ENCODE measurements at places on chromosomes 2 and 18.

GRCh38 chr18:9441061-9441460, 34.3 kb upstream of the RALBP1 start:
- no peak for DNase-seq

DNA sequence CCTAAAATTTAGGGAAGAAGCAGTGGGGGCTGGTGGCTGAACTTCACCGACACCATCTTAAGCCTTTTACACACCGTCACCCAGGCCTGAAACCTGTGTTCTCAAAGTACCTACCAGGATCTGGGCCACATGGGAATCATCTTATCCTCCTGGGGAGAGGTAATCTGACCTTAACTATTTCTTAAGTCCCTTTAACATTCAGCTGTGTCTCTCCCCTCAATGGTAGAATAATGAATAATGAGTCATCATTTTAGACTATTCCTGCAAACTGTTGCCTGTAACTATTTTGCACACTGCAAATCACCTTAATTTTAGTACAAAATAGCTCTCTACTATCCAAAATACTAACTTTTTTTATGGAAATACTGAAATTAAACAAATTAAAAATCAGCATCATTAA, 149.4 kb upstream of the KLF7 start:
- DNase-seq, result no peak

- no peak for DNase-seq
These were observed 112.8 kb downstream of the DSC3 start for GRCh38 chr18:30929718-30930117.

GRCh38 chr2:105388971-105389381, 9.9 kb downstream of the FHL2 start:
- no peak for DNase-seq

DNA sequence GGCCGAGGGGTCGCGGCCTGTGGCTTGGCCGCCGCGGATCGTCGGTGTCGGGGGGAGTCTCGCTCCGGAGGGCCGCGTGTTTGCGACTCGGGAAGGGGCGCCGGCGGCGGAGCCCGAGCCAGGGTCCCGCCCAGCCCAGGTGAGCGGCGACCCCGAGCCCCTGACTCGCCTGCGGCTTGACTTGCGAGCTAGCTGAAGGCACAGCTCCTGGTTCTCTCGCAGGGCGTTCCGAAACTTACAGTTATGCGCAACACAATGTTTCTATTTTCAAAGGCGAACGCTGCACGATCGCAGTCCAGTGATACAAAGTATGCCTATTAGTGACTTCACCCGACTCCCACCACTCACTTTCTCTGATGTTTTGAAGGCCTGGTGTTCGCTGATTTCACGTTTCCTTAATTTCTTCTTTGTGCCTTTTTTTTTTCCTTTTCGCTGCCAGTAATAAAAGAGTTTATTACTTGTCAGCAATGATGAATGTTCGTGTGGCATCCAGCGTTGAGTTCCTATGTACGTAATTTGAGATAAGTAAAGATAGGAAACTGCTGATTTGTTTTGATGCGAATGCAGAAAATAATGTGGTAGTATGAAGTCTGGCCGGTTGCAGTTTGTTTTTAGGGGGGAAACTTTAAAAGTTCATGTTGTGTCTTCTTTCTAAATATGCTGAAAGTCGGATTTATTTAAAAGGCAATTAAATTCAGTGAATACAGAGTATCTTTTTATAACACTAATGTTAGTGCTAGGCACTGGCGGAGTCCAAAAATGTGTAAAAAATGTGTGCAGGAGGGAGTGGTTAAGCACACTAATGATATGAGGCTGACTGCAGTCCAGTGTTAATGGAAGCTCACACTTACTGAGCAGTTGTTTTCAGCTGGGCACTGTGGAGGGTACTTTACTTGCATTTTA, 706 bp downstream of the UBXN2A start:
- peak; percentile 40 for DNase-seq

GRCh38 chr2:96832754-96833507, 10.9 kb downstream of the ANKRD23 start:
- DNase-seq, result no peak

DNA sequence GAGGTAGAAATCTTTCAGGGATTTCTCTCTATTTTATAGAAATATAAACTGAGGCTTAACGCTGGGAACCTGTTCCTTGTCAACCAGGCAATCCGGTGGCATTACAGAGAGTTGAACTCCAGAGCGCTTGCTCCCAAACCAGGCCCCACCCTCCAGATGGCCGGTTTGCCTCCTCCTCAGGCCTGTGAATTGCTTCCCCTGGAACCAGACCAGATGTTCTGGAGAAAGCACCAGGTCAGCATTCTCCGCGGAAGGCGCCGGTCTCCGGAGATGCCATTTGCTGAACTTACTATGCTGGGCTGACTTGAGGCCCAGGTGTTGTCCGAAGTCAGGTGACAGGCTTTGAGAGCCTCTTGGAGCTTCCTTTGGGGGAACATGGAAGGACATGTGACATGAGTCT, 17.2 kb downstream of the TNP1 start:
- DNase-seq, result no peak

GRCh38 chr2:229416116-229416694, 145.1 kb upstream of the PID1 start:
- no peak for DNase-seq

- DNase-seq, result no peak
These were observed 18.0 kb upstream of the ESPNL start for GRCh38 chr2:238082151-238082550.

DNA sequence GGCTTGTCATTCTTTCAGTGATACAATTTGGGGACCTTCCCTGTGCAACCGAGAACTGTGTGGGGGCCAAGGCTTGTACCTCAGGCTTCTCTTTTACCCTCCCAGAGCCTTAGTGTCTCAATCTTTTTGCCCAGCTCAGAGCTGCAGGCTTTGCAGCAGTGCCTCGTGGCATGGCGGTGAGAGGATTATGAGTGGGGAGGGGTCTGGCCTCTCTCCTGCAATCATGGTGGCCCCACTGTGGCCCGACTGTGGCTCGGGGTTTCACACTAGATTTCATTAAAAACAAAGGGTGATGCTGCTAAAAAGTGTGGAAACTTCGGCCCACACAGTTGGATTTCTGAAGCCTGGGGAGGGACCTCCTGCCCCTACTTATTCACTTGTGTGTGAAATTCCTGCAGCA, 75.5 kb downstream of the CAPN13 start:
- no peak for DNase-seq

- DNase-seq, result no peak
These were observed 99.4 kb upstream of the PKDCC start for GRCh38 chr2:41948397-41948763.

DNA sequence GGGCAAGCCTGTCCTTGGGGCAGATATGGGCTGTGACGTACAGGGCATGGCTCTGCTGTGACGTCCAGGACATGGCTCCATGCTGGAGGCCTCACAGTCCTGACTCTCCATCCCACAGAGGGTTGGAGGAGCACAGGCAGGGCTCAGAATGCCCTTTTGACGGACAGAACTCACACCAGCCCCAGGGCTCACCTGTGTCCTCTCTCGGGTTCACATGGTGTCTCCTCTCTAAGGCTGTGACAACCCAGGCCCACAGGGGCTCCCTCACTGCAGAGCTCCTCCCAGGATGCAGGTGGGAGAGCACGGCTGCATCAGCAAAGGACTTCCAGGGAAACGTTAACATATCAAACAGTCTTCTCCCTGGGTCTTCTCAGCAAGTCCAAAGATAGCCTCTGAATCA, 133.8 kb downstream of the EIPR1 start:
- DNase-seq, result no peak

- no peak for DNase-seq
These were observed 1541.1 kb downstream of the LRP1B start for GRCh38 chr2:140589696-140590095.

DNA sequence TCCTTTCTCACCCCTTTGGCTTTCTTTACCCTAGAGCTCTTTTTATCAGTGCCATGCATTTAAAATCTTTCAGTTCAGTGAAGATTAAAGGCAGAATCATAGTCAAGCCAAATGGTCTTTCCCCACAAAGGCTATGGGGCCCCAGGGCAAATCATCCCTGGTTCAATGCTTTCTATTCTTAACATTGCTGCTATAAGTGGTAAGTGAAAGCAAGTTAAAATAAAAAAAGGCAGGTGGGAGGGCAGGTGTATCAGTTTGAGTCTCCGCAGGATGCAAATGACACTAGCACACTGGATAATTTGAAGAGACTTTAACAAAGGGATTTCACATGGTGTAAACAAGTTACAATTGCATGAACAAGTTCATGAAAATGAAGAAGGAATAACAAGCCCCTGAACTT, 757.4 kb downstream of the SATB2 start:
- DNase-seq, result no peak

GRCh38 chr18:26621161-26622026, 73.0 kb upstream of the KCTD1 start:
- no peak for DNase-seq

- no peak for DNase-seq
These were observed 33.8 kb upstream of the NFATC1 start for GRCh38 chr18:79361766-79362522.

DNA sequence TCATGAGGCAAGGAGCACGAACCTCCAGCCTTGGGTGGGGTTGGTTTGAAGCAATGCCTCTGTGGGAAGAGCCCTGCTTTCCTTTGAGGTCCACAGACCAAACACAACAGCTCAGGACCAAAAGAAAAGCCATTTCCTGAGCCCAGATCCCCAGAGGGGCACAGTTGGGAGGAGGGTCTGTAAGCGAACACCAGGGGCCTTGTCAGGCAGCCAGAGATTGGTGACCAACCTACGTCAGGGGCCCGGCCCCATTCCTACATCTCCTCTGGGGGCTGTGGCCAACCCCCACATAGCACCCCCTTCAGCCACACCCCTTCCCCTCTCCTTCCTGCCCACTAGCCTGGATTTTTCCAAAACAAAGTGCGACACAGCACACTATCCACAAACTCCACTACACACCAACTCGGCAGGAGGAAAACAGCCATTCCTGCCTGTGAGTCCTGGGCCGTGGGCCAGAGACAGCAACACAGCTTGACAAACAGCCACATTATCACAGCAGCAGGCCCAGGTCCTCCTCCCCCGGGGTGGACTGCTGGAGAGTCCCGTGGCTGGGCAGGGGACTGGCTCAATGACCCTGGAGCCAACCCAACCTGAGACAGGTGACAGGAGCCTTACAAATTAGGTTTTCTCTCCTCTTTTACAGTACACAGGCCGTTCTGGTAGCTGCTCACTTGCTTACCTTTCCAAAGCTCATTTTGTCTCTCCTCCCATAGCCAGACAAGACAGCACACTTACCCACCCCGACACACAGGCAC, 98.8 kb downstream of the TNS1 start:
- no peak for DNase-seq

- no peak for DNase-seq
These were observed 93.3 kb upstream of the ALKAL2 start for GRCh38 chr2:381181-381580.
